Type B pancreatic cell (in vitro differentiated cells): ENCODE measurements at places on chromosomes 12 and 14.

GRCh38 chr12:126899926-126900792 lies 1366.8 kb upstream of the TMEM132C start:
- DNase-seq = no peak

DNA sequence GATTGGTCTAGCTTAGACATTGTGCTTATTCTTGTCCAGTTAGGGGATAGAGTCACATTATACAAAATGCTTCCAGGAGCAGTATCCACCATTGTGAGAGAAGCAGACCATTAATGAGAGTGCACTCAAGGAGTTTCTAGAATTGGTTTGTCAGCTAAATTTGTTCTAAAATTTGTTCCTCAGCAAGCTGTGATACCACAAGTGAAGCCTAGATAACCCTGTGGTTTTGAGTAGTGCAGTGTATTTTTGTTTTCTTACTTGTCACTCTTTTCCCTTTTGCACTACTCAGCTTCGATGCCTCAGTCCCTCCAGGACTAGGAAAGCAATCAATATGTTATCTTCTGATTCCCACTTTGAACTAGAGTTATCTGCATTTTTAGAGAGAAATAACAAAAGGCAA lies 42.5 kb upstream of the AKAP6 start:
- DNase-seq = no peak

DNA sequence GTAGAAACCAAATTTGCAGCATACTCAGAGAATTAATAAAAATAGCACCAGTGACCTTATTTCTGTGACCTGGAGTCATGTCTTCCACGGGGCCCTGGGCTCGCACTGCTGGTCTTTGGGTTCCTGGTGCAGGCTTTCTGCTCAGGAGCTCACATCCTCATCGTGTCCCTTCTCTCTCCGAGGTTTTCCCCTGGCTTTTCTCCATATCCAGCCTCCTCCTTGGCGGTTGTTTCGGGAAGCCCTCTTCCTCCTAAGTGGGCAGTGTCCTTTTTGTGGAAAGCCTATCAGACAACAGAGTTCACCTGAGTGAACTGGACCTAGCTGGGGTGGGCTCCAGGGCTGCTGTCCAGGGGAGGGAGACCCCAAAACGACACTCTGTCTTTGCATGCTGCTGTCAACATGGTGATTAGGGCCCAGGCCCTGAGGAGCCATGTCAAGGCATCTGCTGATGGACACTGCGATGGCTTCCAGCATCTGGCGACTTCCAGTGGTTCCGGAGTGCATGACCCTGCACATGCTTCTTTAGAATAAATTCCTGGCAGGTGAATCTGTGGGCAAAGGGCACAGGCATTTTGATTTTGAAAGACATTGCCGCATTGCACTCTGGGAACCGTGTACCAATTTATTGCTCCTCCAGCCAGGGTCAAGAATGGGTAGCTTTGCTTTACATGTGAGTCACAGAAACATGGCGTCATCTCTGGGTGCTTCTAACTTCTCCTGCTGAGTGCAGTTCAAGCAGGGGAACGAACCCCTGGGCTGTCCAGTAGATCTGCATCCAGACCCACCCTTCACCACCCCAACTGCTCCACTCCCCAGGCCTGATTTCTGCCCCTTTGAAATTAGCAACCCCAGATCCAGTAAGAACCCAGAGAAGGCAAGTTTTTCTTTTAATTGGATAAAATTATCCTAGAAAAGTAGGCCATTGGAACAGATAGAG lies 136.8 kb downstream of the ADGRD1 start:
- no peak for DNase-seq

DNA sequence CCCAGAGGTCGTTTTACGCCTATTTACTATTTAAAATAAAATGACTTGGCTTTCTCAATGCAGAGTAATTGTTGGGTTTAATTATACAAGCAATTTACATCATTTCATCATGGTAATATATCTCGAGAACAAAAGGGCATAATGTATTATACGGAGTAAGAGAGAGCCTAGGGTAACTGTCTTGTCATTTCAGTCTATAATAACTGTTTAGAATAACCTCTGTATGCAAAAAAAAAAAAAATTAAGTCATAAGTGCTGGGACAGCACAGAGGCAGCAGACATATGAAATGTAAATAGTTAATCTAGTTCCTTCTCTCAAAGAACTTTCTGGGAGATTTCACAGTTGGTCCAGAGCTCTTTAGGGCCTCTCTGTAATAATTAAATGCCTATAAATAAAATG lies 284.9 kb downstream of the TMTC2 start:
- no peak for DNase-seq

DNA sequence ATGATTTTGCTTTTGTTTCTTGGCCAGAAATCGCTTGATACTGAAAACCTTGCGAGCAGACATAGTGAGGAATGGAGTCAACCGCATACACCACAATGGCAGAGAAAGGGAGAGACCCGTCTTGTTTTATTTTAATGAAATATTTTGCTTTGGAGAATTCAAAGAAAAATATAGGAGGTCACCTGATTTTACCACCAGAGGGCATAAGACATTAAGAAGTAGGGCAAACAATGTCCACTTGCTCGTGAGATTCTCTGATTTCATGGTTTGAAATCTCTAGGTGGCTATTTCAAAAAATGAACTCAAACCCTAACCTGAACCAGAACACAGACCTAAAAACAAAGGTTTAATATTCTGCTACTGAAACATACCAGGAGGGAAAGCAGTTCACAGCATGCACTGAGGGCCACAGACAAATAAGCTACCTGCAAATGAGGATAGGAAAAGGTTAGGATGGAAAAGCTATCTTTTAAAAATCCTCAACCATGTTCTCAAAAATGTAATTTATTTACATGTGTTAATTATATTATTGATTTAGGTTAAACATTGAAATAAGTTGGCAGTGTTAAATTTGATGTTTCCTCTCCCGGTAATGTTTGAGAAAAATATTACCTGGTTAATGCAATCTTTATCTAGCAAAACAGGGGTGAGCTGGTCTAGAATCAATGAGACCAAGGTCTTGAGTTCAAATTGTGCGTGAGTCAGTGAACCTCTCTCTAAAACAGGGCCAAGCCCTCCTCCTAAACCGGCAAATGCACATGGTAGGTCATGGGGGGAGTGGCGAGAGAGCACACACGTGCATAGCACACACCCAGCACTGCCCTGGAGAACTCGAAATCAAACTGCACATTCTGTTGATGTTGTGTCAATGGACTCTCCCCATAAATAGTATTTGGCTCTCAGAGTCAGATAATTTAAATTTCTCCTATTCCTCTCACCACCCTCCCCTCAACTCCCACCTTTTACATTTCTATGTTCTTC lies 12.5 kb downstream of the IFNG-AS1 start:
- DNase-seq = no peak

DNA sequence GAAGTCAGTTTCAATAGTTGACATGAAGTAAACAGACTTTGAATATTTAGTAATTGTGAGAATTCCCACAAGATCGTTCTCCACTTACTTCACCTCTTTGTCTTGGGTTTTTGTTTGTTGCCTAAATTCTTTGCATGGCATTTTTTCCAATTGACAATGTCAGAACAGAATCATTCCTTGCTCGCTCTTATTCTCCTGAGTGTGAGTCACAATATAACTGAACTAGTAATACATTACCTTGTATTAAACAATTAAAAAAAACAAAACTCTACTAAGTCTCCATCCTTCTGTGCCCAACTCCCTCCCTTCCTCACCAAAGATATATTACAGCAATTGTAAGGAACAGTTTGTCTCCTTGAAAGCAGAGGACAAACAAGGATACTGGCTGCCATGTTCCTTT lies 638.8 kb upstream of the NOVA1 start:
- DNase-seq = no peak

- DNase-seq = no peak
These were observed 780.6 kb upstream of the MDGA2 start for GRCh38 chr14:48456051-48456450.

DNA sequence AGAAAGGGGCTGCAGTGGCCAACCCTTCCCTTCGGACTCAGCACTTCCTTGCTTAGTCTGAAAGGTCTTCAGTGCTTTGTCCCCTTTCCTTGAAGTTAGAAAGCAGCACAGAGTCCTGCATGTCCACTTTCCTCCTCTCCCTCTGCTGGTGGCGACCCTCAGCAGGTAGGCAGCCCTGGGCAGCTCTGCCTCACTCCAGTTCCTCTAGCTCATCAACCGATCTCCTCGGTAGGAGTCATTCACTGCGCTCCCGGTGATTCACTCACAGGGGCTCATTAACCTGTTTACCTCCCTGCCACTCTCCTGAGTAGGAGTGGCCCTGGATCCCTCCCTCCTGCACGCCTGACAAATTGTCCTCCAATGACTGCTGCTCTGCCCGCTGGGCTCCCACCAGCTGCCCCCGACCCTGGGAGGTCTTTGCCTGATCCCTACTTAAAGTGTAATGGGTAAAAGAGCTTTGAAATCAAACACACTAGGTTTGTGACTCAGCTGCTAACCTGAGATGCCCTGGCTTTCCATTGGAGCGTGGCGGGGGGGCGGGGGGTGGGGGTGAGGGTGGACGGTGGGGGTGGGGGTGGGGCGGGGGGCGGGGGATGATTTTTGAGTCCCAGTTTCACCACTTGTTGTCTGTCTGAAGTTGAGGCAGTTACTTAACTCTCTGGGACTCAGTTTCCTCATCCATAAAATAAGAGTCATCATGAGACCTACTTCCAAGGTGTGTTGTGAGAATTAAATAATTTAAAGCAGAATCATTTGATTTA lies 4.2 kb downstream of the SCNN1A start:
- no peak for DNase-seq

DNA sequence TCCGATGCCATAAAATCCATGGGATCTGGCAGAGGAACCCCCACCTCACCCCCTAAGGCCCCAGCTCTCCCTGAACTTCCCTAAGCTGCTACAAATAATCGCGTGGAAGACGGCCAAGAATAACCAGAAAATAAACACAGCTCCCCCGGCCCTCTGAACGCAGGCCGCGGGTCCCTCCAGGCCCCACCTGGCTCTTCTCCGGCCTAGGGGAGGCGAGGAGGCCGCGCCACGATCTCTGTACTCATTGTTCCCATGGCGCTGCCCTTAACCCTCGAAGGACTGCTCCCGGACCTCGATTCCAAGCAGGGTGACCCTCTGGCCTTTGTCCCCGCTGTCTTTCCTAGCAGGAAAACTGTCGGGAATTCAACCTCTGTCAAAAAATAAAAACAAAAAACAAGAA lies 33.9 kb upstream of the TBX5 start:
- no peak for DNase-seq

- DNase-seq = no peak
These were observed 7.9 kb downstream of the CD9 start for GRCh38 chr12:6208130-6208529.

DNA sequence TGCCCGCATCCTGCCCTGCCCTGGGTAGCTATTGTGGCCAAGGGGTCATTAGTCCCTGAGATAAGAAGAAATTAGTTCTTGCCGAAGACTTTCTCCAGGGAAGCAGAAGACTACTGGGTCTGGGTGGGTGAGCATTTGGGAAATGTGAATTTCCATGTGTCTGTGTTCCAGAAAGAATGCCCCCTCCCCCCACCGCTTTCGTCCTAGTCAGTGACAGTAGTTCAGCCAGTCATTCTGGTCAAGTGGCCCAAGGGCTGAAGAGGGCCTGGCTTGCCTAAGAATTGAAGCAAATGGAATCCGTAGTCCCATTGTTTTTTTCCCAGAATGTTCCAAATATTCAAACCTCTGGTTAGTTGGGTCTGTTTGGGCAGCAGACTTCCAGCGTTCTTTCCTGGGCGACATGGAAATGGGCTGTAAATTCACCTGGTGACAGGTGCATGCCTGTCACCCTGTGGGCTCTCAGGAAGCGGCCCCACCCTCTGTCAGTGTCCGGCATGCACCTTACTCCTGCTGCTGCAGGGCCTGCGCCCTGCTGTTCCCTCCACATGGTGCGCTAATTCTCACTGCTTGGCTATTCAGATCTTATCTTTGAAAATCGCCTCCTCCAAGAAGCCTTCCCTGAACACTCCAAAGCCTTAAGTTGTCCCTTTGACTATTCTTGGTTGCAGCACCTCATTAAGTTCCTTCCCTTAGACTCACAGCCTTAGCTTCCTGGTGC lies 1.4 kb upstream of the RFLNA start:
- no peak for DNase-seq

DNA sequence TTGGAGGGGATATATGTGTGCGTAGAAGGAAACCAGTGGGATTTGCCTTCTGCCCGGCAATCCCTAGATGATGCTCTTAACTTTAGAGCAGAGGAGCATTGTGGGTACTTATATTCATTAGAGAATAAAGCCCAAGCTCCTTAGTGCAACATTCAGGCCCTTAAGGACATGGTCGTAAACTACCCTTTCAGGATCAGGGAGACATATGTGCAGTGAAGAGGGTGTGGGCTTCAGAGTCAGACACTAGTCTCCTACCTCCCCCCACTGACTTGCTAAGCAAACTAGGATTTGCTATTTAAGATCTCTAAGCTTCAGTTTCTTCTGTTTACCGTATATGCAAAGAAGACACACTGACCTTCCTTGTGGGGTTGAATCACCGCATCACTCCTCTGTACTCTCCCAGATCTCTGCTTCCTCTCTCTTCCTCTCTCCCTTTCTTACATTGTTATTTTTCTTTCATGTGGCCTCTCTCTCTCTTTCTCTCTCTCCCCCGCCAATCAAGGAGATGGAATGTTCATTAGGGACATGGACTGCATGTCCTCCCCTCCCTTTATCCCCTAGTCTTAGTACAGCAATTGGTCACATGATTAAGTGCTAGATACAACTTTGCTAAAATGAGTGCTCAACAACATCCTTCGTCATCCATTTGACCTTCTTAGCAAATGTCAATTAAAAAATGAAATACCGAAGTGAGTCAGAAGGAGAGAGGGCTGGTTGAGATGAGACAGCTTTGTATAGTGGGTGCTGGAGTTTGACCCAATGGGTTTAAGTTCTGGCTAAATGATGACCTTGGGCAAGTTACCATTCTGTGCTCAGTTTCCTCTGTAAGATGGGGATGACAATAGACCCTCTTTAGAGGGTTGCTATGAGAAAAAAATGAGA lies 91.7 kb downstream of the TMX1 start:
- no peak for DNase-seq

- peak; percentile 72 for DNase-seq
These were observed 54.0 kb downstream of the ZNF641 start for GRCh38 chr12:48296586-48297282.

- no peak for DNase-seq
These were observed 56.4 kb downstream of the IFT81 start for GRCh38 chr12:110180591-110181005.

DNA sequence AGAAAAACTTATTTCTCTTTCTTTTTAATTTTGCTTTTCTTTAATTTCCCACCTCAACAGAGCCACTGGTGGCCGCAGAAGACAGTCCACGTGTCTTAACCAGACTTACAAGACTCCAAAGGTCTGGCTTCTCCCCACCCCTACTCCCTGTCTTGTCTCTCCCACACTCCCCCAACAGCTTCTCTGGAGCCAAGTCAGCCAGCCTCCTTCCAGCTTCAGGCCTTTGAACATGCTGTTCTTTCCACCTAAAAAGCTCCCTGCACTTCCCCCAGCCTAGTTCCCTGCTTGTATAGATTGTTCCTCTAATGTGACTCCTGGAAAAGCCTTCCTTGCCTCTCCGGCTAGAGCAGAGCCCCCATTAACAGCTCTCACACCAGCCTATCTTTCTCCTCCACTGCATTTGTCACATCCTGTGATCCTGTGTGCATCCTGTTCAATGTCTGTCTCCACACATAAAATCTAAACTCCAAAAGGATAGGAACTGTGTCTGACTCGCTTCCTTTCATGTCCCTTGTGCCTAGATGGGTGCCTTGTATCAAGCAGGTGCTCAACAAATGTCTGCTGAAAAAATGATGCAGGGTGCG lies 7.8 kb upstream of the DYNLL1 start:
- DNase-seq = no peak

GRCh38 chr14:79690960-79691359 lies 520.3 kb downstream of the DIO2 start:
- DNase-seq = no peak
